ENCODE measurements at places on chromosomes 16 and 17.

GRCh38 chr16:48373258-48374029 lies 11.8 kb downstream of the SIAH1 start:
- no peak for DNase-seq

DNA sequence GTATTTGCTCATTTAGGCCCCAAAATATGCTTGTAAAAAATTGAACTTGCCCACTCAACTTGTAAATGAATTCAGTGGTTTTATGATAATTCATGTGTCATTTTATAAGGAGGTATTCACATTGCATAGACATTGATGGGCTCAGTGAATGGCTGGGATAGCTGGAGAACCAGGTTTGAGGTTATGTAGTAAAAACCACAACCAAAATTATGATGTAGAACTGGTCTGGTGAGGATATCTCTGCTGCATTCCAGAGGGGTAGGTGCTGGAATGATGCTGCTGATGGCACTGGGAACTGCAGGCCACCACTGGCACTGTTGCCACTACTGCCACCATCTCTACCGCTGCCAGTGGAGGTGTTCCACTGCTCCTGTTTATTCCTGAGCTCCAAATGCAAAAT lies 21.5 kb upstream of the RABEP1 start:
- no peak for DNase-seq

DNA sequence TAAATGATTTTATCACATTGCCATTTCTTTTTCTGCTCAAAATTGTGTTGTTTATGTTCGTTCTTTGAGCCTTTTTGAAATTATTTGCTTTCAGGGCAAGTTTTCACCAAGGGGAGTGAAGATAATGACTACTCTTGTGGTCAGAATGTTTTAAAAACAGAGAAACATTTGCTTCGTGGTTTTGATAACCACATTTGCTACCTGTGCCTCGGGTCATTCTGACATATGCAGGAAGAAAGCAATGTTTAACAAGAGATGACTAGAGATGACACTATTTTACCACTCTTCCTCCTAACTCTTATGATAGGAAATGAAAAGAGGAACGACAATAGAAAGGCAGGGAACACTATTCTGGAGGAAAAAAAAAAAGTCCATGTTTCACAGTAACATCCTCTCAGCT lies 1496.5 kb upstream of the GOT2 start:
- DNase-seq: no peak

GRCh38 chr17:32755045-32755805 lies 121.7 kb downstream of the MYO1D start:
- DNase-seq: peak; percentile 31

- no peak for DNase-seq
Observed at GRCh38 chr17:2083613-2084035, 28.7 kb downstream of the HIC1 start.

- DNase-seq: no peak
Observed at GRCh38 chr17:50359005-50359699, 13.2 kb downstream of the XYLT2 start.

DNA sequence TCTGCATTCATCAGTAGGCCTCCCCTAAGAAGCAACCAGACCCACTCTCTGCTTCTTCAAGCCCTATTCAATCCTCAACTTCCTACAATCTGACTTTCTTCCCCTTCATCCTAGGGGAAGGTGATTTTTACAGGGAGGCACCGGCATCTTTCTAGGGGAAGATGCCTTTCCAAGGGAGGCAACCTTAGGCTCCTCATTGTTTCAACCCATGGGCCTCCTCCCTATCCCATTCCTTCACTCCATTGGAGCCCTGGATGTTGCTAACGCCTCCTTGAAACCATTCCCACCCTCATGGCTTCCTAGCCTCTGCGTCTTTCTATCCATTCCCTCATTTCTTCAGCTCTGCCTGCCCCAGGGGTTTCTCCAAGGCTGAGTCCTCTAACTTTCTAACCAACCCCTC lies 2.7 kb upstream of the CUEDC1 start:
- no peak for DNase-seq

GRCh38 chr17:59372138-59372751 lies 40.8 kb downstream of the YPEL2 start:
- DNase-seq: peak; percentile 67

DNA sequence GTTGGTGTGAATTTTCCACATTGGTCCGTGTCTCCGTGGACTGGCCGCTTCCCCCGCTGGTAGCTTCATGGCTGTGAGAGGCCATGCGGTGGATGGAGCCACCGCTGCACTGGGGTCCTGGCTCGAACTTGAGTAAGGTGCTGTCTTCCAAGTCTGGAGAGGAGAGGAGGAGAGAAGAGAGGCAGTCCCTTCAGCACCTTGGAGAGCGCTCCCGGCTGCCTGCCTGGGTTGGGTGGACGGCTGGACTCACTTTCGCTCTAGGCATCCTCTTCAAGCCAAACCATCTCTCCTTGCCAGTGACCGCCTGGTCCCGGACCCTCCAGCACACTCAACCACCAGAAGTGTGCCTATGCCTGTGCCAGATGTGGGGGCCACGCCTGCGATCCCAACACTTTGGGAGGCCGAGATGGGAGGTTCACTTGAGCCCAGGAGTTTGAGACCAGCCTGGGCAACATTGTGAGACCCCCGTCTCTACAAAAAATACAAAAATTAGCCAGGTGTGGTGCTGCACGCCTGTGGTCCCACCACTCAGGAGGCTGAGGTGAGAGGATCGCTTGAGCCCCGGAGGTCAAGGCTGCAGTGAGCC lies 6.2 kb downstream of the JPH3 start:
- no peak for DNase-seq

DNA sequence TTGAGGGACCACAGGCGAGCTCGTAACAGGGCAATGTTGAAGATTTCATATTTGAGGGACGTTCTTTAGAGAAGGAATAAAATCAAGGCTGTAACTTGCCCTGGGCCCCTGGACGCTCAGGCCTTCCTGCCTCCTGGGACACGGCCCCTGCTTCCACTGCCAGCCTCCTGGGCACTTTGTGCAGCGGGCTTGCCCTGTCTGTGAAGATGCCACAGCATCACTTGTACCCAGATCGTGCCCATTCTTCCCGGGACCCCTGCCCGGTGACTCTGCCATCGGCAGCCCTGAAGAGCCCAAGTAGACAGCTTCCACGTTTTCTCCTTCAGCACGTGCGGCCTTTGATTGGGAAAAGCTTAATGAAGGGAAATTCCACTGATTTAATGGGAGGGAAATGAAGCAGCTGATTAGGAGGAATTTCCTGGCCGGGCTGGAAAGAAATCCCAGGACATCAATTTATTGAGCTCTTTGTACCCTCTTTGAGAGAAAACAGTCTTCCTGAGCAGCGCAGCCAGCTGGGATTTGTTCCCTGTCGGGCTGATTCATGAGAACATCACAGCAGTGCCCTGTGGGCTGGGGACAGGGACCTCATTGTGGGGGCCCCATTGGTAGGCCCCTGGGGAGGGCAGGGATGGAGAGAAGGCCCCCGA lies 71.5 kb downstream of the CRISPLD2 start:
- no peak for DNase-seq

GRCh38 chr17:38330941-38331411 lies 12.8 kb downstream of the GPR179 start:
- DNase-seq: no peak

GRCh38 chr17:33473061-33473460 lies 180.0 kb upstream of the ASIC2 start:
- no peak for DNase-seq

DNA sequence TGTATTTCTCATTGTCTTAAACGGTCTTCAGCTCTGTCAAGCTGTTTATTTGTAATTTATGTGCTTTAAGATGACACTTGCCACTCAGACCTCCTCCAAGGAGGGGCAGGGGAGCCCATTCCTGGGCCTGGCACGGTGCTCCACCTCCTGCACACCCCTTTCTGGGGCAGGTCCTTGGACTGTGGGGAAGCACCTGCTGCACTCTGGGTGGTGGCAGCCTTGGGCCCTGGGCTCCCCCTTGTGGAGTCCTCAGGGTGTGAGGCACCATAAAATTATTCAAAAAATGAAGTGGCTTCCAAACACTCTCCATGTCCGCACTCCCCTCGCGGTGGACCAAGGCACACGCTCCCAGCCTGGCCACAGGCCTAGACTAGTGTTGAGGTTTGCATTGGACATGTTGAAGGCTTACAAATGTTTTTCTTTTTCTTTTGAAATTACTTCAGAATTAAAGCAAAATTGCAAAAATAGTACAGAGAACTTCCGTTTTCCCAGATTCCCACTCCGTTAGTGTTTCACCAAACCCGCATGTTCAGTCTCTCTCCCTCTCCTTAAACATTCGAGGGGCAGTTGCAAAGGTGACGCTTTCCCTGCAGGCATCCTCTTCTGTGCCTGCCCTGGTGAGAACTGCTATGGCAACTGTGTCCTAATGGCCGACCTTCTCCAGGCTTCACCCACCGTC lies 32.4 kb downstream of the FOXK2 start:
- DNase-seq: no peak

DNA sequence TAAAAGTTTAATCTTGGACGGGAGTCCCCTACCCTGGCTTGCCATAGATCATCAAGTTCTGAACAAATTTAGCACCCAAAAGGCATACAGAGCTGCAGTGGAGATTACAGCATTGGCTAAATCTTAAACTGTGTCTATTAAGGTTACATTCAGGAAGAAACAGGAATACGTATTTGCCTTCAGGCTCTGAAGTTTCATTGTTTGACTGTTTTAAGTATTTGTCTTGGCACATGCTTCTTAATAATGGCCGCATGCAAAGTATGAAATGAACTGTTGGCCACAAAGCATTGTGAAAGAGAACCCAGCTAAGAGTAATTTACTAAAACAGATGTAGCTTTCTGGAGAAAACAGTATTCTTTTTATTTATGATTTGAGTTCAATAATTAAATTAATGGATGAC lies 63.9 kb upstream of the CNEP1R1 start:
- peak; percentile 22 for DNase-seq

DNA sequence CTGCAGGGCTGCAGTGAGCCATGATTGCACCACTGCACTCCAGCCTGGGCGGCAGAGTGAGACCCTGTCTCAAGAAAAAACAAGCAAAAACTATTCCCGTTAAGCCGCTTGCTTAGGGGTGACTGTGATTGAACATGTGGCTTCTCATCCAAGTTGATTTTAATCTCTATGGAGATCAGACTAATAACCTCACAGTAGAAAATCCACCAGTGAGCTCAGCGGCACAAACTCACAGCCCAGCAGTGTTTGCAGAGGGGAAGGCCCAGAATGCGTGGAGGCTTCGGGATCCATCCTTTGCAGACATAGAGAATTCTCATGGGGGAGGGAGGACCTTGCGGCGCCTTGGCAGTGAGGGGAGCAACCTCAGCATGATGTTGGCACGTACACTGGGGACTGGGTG lies 7.4 kb downstream of the BANP start:
- DNase-seq: no peak

DNA sequence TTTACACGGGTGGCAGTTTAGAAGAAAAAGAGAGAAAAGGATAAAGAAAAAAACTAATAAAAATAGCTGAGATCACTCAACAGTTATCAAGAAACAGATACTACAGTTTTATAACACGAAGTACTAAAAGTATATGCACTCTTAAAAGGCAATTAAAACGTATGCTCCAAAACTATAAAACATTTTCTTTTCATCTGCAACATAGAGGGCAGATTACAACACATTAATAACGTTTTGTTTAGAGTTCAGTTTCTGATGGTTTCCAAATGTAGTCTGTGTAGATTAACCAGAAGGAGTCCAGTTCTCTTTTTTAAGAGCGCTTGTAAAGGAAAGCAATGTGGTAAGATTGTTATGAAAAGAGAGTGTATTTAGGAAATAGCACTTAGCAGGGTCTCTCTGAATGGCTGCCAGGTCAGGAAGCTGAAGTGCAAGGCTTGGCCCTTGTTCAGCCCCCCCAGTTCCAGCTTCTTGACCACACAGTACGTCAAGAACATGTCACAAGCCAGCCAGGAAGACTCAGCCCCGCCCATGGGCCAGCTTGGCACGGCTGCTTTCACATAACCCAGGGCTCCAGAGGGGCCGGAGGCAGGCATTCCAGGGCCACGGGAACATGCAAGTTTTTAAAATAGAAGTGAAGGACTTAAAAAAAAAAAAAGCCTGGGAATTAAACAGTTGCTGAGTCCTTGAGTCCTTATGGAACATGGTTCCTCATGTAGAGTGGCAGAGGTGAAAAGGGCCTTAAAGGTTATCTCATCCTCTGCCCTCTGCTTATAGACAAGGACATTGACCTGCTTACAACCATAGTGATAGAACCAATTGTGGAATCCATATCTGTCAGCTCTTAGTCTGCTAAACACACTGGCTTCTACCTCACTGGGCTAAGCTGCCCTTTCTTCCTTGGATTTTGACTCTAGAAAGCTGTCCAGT lies 147.4 kb upstream of the TBX2 start:
- peak; percentile 99 for DNase-seq

DNA sequence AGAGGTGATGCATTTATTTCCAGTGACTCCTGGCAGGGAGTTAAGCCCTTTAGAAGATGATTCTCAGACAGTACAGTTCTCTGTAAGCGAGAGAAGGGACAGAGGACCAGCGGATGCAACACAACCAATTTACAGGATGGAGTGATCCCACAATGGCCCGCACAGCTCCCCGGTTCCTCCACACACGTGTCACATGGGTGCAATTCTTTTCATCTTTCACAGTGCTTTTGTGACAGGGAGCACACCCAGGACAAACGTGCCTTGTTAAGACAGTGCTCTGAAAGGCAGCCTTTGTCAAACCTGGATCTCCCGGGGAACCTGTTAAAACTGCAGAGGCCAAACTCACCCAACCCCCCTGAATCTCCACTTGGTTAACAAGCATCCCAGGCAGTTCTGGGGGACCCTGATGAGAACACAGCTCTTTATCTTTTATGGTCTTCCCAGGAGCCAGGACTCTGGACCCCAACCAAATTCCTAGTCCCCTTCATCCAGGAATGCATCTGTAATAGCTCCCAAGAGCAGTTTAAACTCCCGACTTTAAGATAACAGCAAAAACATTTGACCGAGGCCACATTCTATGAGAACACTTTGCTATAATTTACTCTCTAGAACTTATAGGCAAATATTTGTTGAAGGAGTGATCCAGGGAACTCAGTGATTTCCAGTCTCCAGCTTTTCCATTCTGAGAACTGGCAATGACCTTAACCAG lies 134.9 kb upstream of the CDH5 start:
- DNase-seq: no peak

DNA sequence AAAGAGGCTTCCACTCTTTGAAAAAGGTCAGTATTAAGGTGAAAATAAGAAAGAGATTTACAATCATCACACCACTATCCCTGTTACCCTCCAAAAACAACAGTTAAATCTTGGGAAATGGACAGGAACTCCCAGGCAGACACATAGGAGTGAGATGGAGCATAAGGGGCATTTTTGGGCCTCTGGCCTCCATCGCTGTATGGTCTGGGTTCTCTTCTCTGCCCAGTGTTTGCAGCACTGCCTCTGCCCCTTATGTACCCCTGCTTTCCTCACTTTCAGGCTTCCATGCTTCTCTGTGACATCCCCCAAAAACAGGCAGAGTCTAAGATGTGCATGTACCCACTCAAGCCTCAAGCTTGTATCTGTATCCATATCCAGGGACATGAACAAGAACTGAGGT lies 630 bp upstream of the HOXB2 start:
- no peak for DNase-seq
